ENCODE measurements at places on chromosomes 1 and 21. TPM values are rescaled to one million over a fixed set of nuclear protein-coding genes. Genes with fewer than 3 reads are reported as not detected.

The FUCA1 gene
- 20.7 TPM for total RNA-seq

The ATF3 gene
- total RNA-seq: 38.1 TPM

The RXRG gene
- not detected for total RNA-seq

The TTC34 gene
- total RNA-seq: 0.81 TPM

GRCh38 chr1:24091971-24092482 is 19.9 kb downstream of the MYOM3 start:
- ATAC-seq: no peak

DNA sequence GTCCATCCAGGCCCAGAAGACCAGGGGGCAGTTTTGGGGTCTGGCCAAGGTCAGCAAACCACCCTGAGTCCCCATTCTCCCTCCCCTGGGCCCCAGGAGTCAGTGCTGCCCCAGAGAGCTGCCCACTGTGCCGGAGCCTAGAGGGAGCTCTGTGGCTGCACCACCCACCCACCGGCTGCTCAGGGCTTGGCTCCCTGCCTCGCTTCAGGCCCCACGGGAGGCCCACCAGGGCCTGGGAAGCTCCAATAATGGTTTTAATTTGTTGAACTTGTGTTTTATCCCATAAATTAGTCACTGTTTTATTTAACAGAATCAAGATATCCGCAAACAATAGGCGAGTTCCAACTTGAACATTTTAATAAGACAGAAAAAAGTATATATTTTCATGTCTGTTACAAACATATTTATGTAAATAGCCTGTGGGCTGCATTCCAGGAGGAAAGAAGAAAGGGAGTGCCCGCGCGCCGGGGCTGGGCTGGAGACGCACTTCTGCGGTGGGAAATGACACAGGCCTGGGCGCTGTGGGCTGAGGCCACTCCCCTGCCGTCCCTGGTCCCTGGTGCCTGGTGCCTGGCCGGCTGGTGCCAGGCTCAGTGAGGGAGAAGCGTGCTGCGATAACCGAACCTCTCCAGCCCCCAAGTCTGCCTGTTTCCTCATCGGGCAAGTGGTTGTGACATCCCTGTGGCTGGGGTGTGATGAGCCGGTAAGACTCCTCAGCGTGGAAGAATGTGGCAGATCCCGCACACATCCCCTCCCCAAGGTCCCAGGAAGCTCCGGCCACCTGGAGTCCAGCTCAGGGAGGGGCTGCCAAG is 160.5 kb downstream of the PEX14 start:
- ATAC-seq: no peak

DNA sequence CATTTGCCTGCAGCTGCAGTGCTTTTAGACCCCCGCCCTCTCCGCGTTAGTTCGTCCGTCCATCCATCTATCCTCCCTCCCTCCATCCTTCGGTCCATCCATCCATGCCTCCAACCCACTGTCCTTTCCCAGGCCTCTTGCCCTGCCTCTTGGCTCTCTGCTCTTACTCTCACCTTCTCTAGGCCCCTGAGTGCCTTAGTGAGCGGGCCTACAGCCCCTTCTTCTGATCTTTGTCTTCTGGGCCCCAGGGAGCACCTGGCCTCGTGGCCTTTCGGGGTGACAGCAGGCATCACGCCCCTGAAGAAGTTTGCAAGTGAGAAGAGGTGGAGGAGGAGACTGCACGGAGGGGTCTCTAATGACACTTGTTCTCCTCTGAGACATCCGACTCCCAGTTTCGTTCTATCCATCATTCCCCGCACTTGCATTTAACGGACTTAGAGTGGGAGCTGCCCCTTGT is 842 bp downstream of the ATXN7L2 start:
- no peak for ATAC-seq

DNA sequence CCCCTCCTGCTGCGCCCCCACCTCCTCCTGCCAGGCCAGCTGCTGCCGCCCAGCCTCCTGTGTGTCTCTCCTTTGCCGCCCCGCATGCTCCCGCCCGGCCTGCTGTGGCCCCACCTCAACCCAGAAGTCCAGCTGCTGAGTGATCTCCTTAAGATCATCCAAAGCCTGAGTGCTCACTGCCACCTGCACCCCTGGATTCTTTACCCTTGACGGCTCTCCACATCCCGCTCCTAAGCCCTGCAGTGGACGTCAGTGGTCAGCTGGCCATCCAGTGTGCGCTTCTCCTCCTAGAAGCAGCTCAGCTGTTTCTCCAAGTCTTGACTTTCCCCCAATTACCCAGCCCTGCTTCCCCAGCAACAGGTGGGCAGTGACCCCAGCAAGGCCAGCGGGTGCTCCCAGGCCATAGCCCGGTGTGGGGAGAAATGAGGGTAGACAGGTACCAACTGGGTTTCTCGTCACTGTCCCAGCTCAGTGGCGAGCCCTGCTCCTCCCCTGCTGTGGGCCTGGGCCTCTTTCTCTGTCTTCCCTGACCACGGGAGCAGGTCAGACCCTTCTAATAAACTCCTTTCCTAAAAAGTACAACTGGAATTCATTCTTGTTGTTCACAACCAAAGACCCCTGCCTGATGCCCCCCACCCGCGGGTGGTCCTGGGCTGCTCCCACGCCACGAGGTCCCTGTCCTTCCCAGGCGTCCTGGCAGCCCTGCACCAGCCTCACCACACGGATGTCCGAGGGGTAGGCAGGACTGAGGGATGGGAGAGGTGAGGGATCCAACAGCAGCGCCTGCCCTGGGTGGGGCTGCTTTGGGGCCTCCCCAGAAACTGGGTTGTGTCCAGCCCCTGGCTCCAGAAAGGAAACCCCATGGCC is 1.4 kb downstream of the KRTAP10-7 start:
- peak; percentile 28 for ATAC-seq

DNA sequence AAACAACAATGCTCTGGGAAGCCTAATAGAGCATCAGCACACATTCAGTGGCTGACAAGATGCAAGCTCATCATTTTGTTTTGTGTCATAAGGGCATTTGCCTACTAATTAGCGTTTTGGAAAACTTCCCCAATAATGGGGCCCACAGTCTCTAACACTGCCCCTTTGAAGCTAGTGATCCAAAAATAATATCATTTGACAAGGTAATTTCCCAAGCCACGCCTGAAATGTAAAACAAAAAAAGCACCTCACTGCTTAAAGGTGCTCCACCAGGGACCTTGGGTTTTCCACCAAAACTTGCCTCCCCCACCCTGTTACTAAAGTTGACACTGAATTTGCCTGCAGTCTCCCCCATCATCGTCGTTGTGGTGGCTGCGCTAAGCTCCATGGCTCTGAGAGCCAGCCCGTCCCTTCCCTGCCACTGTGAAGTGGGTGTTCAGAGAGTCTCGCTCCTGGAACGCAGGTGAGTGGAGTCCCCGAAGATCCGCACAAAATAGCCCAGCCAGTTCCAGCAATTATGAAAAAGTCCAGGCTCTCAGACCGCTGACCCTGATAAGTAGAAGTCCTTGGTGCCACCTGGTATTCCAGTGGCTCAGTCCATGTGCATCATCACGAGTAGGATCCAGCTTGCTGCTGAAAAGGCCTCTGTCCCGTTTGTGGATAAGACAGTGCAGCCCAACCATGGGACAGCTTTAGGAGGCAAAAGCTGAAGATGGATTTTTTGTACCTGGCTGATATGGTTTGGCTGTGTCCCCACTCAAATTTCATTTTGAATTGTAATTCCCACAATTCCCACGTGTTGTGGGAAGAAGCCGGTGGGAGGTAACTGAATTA is 52.2 kb downstream of the RAB3GAP2 start:
- no peak for ATAC-seq

GRCh38 chr1:113990530-113990929 is 11.3 kb downstream of the OLFML3 start:
- ATAC-seq: no peak

GRCh38 chr1:151783796-151784195 is 6.5 kb downstream of the TDRKH start:
- ATAC-seq: no peak

DNA sequence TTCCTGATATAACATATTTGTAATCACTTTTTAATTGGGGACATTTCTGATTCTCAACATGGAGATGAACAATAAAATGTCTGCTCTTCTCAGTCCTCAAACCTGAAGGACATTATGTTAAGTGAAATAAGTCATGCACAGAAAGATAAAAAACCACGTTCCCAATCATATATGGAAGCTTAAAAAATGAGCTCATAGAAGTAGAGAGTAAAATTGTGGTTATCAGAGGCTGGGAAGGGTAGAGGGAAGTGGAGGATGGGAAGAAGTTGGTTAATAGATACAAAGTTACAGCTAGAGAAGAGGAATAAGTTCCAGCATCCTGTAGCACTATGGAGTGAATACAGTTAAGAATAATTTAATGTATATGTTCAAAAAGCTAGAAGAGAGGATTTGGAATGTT is 1.5 kb upstream of the CD48 start:
- ATAC-seq: no peak

DNA sequence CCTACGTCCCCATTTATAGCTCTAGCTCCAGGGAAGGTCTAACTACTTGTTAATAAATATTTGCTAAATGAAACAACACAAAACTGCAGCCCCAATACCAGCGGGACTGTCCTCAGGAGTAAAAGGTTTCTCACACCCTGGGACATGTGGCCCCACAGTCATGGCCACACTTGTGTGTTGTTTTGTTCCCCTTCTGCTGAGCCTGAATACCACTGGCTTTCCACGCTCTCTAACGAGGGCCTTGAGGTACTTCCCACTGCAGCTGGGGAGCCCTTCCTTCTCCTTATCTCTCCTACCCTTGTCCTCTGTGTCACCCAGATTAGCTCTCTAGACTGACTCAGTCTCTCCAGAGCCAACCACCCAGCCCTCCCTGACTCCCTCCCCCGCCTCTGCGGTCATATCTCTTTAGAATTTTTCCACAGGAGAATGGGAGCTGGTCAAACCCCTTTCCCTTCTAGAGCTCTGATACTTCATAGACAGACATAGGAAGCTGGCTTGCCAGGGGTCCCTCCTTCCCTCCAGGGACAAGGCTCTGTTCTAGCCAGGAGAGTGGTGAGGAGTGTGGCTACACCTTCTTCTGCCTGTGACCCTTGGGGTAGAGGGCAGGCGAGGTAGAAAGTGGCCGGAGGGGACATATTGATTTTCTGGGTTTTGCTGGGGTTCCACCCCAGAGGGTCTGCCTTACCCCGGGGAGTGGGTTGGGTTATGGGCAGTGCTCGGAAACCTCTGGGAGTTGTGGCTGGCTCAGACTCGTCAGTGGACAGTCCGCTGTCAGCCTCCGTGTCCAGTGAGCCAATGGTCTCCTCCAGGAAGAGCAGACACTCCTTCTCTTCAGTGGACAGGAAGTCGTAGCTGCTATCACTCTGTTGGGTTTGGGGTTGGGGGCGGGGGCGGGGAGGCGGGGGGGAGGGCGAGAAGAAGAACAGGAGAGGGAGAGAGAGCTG is 8.1 kb downstream of the C1orf116 start:
- no peak for ATAC-seq

GRCh38 chr1:208807446-208808127 is 563.4 kb upstream of the PLXNA2 start:
- no peak for ATAC-seq

DNA sequence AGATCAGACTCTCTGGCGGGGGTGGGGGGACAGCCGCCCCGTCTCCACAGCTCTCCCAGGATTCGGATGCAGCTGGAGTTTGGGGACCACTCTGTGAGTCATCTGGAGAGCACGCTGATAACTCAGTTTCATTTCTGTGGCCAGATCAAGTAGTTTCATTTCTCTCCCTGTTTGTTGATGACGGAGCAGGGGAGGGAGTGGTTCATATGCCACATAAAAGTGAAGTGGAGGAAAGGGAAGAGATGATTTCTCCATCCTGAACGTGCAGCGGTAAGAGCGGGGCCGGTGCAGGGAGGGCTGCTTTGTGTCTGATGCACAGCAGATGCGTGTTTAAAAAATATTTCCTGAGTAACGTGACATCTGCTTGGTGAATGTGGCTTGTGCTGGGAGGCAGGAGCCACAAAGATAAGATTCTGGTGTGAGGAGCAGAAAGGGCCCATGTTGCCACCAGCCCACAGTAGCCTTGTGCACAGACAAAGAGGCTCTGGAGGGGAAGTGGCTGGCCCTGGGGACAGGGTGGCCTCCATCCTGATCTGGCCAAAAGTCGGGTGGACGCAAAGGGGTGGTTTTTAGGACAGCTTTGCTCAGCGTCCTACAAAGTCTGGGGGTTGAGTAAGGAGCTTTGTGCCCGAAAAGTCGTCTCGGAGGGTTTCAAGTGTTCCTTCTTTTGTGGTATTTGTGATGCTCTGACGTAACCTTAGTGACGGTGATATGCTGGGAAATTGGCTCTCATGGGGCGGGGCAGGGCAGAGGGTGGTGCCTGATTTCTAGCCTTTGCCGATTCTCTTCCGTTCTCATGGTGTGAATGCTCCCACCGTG is at the start of gene MX2:
Gene MX2, plus strand, starts transcription at position 242 of the 819 bp plus-strand sequence. CDS start 14,880 bp downstream, outside the sequence.
- peak; percentile 79 for ATAC-seq

DNA sequence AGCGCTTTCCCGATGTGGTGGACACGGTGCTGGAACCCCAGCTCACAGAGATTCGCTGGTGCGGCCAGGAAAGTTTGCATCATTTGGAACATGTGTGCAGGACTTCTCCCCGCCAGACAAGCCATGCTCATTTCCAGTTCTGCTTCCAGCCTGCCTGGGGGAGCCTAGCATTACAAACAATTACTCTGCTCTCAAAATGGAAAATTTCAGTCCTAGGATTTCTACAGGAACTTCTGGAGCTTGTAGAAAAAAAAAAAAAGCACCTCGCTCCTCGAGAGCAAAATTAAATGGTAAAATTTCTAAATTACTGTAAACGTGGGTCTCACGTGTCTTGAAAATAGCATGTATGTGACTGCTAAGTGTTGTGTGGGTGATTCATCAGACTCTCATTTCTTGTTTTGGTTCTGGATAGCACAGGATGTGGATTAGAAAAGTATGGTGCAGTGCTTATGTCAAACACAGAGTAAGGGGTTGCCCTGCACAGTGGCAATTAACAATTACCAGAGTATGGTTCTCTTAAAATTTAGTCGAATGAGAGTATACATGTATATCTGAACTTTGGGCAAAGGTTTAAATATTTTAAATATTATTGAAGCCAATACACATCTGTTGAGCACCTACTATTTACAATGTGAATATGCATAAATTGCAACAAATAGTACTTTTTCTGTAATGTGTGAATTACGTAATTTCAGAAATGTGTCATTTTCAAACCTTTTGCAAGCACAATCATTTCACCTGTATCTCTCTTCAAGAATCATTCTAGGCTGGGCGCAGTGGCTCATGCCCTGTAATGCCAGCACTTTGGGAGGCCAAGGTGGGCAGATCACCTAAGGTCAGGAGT is 61.8 kb upstream of the PTGFRN start:
- no peak for ATAC-seq

- no peak for ATAC-seq
Measured at GRCh38 chr1:190963321-190963720, 485.7 kb upstream of the BRINP3 start.

DNA sequence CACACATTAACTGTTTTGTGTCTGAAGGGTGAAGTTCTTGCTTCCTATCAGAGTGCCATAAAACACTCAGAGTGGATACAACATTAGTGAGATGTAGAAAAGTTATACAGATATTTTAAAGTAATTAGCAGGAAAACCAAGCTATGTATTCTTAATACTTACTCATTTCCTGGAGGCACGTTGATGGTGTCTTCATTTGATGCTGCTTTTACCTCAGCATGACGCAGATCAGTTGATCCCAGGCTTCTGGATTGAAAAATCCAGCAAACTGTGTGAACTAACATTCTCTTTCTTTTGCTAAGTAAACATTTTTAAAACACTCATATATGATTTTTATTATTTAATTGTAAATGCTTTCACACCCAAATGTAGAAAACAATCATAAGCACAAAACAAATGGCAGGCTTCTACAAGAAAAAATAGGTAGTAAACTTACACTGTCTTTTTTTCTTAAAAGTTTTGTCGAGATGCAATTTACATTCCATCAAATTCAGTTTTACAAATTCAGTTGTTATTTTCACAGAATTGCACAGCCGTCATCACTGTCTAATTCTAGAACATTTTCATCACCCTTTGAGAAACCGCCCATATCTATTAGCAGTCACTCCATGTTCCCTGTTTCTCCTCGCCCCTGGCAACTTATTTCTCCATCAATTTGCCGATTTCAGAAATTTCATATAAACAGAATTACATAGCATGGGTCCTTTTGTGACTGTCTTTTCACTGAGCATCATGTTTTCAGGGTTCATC is 198.9 kb downstream of the LRRC7 start:
- no peak for ATAC-seq
